Placental pericyte (primary cell): ENCODE measurements at places on chromosomes 2 and 18. TPM values are rescaled to one million over a fixed set of nuclear protein-coding genes. Genes with fewer than 3 reads are reported as not detected.

Gene ESPNL
- 0.57 and 2.6 TPM in 2 replicates for total RNA-seq

Gene GAL3ST2
- 0.14 TPM in 1 of 2 replicates, not detected in the other for total RNA-seq

Gene CDKL4
- 0.88 and 3.7 TPM in 2 replicates for total RNA-seq

Gene ZAP70
- total RNA-seq = 0.43 TPM in 1 of 2 replicates, not detected in the other

Gene FBLN7
- 0.66 and 2.9 TPM in 2 replicates for total RNA-seq

Gene MEP1B
- total RNA-seq = not detected in 2 replicates

Gene EVX2
- not detected in 2 replicates for total RNA-seq

Gene IGFBP5
- total RNA-seq = 541 and 638 TPM in 2 replicates

Gene PIAS2
- 19.5 and 28.6 TPM in 2 replicates for total RNA-seq

Gene KRTCAP3
- not detected in 2 replicates for total RNA-seq

Gene AQP12A
- not detected in 2 replicates for total RNA-seq

Gene LINC00305
- not detected in 2 replicates for total RNA-seq

Gene FKBP7
- 19.6 and 25.4 TPM in 2 replicates for total RNA-seq

Gene ATP6V1C2
- total RNA-seq = under 0.01 and 0.14 TPM in 2 replicates

Gene AP1S3
- 6.4 and 7.7 TPM in 2 replicates for total RNA-seq

Gene ST8SIA3
- not detected in 2 replicates for total RNA-seq

Gene KCNIP3
- 0.57 and 0.88 TPM in 2 replicates for total RNA-seq

Gene MATN3
- 1.3 and 2.3 TPM in 2 replicates for total RNA-seq

Gene SULT1C4
- 0.14 TPM in 1 of 2 replicates, not detected in the other for total RNA-seq

Gene C2orf49
- total RNA-seq = 13.5 and 23.4 TPM in 2 replicates

Gene TCF4
- total RNA-seq = 26.7 and 125 TPM in 2 replicates

Gene GAD1
- 0.22 and 0.43 TPM in 2 replicates for total RNA-seq

Gene SRD5A2
- total RNA-seq = not detected in 2 replicates

Gene SH2D6
- total RNA-seq = not detected in 2 replicates

Gene SERPINB8
- 42.7 and 47.3 TPM in 2 replicates for total RNA-seq

Gene ALK
- 0.29 TPM in 1 of 2 replicates, not detected in the other for total RNA-seq

Gene ARHGEF33
- 0.22 and 0.29 TPM in 2 replicates for total RNA-seq

Gene AFF3
- 1.5 and 15.6 TPM in 2 replicates for total RNA-seq

Gene ADD2
- 0.14 TPM in 1 of 2 replicates, not detected in the other for total RNA-seq

Gene PPM1G
- 98.0 and 99.6 TPM in 2 replicates for total RNA-seq

Gene ZFAND2B
- total RNA-seq = 20.8 and 32.2 TPM in 2 replicates

Gene PAX8
- 2.9 and 3.1 TPM in 2 replicates for total RNA-seq

Gene FLACC1
- total RNA-seq = 0.44 and 1.4 TPM in 2 replicates

Gene BMP10
- total RNA-seq = 0.44 TPM in 1 of 2 replicates, not detected in the other

Gene NTSR2
- total RNA-seq = not detected in 2 replicates

Gene NT5C1B
- total RNA-seq = not detected in 2 replicates

Gene DYNAP
- not detected in 2 replicates for total RNA-seq
